Smooth muscle cell of the pulmonary artery (primary cell): ENCODE measurements at places on chromosomes 6 and 20. TPM values are rescaled to one million over a fixed set of nuclear protein-coding genes. Genes with fewer than 3 reads are reported as not detected.

Gene HCK
- total RNA-seq, result not detected in 2 replicates

Gene CCN6
- total RNA-seq, result 0.10 TPM in 1 of 2 replicates, not detected in the other

Gene APCDD1L
- total RNA-seq, result 28.7 and 173 TPM in 2 replicates

Gene NKX2-2
- total RNA-seq, result not detected in 2 replicates

Gene BPIFB2
- not detected in 2 replicates for total RNA-seq

Gene CALHM5
- 6.8 and 12.1 TPM in 2 replicates for total RNA-seq
